Psoas muscle (tissue), 8 donors: ENCODE measurements at places on chromosomes 3 and 15.
A peak's percentile ranks its signal among the peaks of the same experiment; 100 is the strongest.

- DNase-seq: no peak
Measured at GRCh38 chr15:47603026-47603425, 114.3 kb upstream of the SEMA6D start.

DNA sequence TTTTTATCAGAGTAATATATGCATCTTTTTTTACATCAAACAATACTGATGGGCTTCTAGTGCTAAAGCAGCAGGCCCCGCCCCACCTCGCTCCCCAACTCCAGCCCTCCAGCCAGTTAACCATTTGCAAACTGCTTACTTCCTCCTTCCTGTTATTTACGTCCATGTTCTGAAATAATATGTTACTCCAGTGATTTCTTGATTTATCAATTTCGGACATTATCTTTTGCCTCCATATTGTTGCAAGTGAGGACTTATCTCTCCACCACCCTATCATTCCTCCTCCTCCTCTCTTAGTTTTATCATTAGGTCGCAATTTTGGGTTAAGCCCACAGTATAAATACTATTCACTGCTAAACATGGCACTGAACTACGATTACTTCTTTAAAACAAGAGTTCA is 39.5 kb downstream of the ZNF710 start:
- DNase-seq: no peak

- DNase-seq: no peak
Measured at GRCh38 chr3:38264353-38264771, 1.2 kb upstream of the SLC22A13 start.

- DNase-seq: peak; percentile 23
Measured at GRCh38 chr3:13296662-13297061, 123.5 kb downstream of the NUP210 start.

DNA sequence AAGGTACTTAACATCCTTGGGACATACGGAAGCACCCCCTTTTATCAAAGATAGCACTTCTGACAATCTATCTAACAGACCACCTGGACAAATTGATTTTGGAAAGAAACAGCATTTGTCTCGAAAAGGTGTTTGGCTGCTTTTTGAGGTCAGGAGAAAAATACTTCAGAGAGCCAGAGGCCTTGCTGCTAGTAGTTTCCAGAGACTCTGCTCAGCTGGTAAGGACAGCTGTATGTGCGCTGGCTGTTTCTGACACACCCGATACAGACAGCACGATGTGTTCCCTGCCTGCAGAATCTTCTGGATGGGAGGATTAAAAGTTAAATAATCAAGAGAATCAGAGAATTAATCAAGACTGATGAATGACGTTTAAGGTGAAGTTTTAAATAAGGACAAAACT is 15.6 kb upstream of the GYG1 start:
- peak; percentile 53 for DNase-seq

DNA sequence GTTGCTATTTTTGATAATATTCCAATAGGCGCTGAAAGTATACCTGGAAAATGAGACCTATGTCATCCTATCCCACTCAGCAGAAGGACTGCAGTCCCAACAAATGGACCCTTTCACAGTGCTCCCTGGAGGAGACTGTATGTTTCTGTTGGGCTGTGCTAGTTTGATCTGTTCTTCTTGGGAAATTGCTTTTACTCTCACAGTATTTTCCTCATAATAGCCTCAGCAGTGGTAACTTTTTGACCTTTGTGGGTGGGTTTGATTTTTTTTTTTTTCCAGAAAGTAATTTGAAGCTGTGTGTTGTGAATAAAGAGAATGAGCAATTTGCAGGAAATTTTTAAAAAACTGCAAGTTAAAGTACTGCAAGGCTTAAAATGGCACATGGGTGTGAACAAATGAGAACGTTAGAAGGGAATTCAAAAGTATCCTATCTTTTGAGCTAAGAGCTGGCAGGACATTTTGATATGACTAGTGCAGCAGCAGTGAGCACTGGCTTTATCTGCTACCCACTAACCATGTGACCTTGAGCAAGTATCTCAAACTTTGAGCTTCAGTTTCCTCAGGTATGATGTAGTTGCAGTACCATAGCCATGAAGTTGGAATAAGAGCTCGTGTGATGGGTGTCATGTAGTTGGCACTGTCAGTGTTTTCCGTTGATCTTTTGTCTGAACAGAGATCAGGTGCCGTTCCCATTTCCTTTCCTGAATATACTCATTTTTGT is 118.4 kb downstream of the ATG7 start:
- DNase-seq: no peak
